ENCODE measurements at places on chromosomes 11 and 22. TPM values are rescaled to one million over a fixed set of nuclear protein-coding genes. Genes with fewer than 3 reads are reported as not detected.

DNA sequence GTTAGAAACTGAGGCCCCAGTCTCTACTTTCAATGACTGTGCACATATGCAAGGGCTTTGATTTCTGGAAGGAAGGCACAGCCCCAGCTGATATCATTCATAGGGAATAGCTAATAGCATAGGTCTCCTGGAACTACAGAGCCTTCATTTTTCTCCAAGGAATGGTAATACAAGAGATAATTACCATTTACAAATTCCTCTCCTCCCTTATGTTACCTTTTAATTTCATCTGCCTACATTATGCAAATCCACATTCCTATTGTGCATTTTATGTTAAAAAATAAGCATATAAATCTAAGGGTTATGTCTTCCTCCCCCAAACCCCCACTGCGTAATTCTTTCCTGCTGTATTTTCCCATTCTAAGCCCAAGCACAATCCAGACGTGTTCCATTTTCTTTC, 94.9 kb downstream of the AMBRA1 start:
- H3K4me3 ChIP-seq = no peak overlapping the region
- H3K4me1 ChIP-seq = peaks cover 4% of the 10 kb centered on the region
- H3K27ac ChIP-seq = no peak overlapping the region
- H3K36me3 ChIP-seq = peaks cover 15% of the 10 kb centered on the region
- DNase-seq = no peak

GRCh38 chr11:35418282-35419183, 825 bp downstream of the SLC1A2 start:
- peaks cover 86% of the 10 kb centered on the region for H3K27me3 ChIP-seq
- H3K4me1 ChIP-seq = peaks cover 4% of the 10 kb centered on the region
- DNase-seq = no peak
- no peak overlapping the region for H3K27ac ChIP-seq

DNA sequence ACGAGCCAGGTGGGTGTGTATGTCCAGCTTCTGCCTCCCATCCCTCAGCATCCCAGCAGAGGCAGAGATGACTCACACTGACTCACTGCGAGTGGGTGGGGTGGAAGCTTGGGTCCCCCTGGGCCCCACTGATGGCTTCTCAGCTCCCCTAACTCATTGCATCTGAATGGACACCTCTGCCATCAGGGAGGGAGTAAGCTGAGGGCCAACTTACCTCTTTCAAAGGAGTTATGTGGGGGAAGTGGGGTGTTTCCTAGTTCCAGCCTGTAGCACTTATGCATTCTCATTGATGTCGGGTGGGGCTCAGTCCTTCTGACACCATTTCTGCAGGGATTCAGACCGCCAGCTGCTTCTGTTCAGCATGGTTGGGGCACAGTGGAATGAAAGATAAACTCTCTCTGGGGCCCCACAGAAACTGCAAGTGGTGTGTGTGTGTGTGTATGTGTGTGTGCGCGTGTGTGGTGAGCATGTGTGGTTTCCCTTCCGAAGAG, 1425.8 kb downstream of the TBC1D22A start:
- DNase-seq = no peak
- no peaks in the 10 kb centered on the region for H3K4me1 ChIP-seq
- no peak overlapping the region for H3K4me3 ChIP-seq
- peaks cover 2% of the 10 kb centered on the region for H3K27me3 ChIP-seq

DNA sequence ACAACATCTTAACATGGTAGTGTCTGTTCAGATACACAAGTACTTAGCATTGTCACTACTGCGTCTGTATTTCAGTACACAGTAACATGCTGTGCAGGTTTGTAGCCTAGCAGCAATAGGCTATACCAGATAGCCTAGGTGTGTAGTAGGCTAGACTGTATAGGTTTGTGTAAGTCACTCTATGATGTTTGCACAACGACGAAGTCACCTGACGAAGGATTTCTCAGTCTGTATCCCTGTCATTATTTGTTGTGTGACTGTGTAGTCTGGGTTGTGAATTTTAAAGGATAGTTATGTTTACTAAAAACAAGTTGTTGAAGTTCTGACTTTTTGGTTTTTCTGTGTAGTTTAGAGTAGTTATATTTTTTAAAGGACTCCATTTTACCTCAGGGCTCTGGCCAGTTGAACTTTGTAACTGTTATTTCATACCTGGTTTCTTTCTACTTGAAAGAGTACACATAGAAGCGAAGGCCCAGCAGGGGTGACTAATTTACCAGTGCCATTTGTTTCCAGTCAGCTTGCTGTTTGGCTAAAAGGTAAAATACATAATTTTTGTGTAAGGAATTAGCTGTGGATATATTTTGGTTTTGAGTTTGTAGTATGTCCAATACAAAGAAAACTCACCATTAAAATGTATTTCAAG, 72.3 kb downstream of the PPP6R3 start:
- peaks cover 56% of the 10 kb centered on the region for H3K36me3 ChIP-seq
- H3K4me1 ChIP-seq = peaks cover 34% of the 10 kb centered on the region
- no peaks in the 10 kb centered on the region for H3K27me3 ChIP-seq
- no peak for DNase-seq

ACER3 gene
- total RNA-seq = 15.4 TPM

CRKL gene
- 80.1 TPM for total RNA-seq
